ENCODE measurements at places on chromosomes 6 and 20.

DNA sequence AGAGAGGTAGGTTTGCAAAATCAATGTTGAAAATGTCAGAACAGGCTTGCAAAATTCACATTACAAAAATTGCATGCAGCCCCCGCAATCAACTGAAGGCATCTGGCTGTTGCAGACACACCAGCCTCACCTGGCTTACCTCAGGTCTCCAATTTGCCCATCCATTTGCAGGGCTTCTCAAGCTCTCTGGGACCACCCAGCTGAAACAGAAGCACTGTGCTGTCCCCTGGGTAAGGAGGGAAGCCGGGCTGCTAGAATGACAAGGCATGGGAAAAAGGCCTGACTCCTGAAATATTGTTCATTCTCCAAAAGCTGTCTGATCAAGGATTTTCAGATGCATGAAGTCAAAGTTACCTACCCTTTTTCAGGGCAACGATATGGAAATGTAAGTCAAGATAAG lies 52.6 kb upstream of the CD93 start:
- no peak for DNase-seq

GRCh38 chr6:38212579-38212978 lies 393.1 kb downstream of the ZFAND3 start:
- no peak for DNase-seq

DNA sequence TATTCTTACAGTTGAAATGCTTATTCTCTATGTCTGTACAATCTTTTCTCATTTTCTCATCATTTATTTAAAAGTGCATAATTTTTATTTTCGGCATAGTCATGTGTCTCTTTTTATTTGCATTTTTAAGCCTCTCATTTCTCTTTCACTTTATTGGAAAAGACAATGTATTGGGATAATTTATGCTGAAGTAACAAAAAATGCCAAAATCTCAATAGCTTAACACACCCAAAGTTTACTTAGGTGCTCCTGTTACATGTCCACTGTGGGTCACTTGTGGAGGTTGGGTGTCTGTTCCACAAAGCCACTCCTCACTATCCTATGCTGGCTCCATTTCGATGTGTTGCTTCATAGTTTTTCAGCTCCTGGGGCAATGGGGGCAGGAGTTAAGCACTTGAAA lies 638.7 kb downstream of the CD109 start:
- no peak for DNase-seq

DNA sequence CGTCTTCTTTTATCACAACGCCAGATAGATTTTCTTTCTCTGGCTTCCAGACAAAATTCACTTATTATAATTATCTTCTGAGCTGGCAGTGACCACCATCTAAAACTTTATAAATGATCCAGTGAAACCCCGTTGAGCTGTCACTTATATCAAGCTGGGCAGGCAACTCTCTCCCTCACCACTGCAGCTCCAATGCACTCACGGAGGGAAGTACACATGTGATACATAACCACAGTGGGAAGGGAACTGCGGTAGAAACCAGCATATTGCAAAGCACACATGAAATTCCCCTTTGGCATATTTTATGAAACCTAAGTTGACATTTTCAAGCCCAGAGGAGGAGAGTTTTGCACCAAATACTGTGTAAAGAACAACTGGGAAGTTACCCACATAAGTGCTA lies 536.9 kb downstream of the HACE1 start:
- DNase-seq, result no peak

DNA sequence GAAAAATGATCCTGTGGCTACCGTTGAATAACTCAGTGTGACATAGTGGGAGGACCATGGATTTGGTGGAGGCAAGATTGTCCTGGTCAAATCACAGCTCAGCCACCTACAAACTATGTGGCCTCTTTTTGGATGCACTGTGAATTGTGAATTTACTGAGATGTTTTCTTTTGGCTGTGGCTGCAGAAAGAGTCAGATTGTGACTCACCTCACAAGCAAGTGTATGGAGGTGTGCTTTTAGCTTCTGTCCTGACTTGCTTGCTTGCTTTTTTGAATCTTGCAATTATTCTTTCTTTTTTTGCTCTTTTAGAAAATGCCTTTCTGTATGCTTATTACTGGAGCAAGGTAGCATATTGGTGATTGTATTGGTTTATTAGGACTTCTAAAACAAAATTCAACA lies 122.9 kb upstream of the FOXO3 start:
- no peak for DNase-seq

DNA sequence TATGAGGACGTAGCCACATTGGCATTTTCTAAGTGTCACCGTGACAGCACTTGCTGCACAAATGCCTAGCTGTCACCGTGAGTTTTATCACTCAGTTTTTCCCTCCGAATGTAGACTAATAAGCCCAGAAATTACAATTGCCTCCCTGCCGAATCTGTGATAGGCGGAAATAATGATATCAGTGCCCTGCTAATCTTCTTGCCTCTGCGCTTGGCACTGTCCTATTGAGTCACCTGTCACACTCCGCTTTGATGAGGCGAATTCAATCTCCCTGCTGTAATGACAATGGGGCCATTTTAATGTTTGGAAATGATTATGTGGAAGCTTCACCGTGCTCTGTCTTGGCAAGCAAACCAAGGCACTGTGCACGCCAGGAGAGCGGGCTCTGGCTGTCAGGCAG lies 112.8 kb downstream of the LINC00237 start:
- no peak for DNase-seq

DNA sequence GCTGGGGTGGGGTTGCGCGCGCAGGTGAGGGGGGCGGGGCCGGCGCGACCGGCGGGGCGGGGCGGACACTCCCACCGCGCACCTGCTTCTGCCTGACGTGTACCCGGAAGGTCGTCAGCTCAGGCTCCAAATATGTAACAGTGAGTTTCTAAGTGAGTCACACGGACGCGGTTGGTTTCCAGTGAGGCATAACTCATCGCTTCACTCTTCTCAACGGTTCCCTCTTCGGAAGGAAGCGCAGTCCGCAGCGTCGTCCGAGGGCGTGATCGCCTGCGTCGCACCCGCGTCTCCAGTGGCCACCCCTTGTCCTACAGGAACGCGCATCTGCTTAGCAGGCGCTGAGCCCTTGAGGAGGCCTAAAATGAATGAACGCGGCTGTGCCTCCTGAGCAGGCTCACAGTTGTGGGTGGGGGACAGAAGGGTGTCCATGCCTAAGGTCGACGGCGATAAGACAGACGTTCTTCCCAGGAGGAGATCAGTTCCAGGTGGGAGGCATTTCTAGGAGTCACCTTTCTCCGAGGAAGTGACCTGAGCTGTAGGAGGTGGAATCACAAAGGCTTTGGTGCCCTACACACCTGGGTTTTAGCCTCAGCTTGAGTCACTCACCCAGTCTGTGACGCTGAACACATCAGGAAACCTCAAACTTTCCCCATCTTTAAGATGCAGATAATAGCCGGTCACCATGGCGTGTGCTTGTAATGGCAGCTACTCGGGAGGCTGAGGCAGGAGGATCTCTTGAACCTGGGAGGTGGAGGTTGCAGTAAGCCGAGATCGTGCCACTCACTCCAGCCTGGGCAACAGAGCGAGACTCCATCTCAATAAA lies 50.9 kb upstream of the EZR start:
- peak; percentile 99 for DNase-seq

GRCh38 chr6:17367868-17368267 lies 25.5 kb upstream of the CAP2 start:
- DNase-seq, result no peak

- DNase-seq, result no peak
Measured at GRCh38 chr6:37172912-37173492, 3.0 kb downstream of the PIM1 start.

GRCh38 chr6:29757701-29758293 lies 34.6 kb downstream of the HLA-F start:
- DNase-seq, result no peak

DNA sequence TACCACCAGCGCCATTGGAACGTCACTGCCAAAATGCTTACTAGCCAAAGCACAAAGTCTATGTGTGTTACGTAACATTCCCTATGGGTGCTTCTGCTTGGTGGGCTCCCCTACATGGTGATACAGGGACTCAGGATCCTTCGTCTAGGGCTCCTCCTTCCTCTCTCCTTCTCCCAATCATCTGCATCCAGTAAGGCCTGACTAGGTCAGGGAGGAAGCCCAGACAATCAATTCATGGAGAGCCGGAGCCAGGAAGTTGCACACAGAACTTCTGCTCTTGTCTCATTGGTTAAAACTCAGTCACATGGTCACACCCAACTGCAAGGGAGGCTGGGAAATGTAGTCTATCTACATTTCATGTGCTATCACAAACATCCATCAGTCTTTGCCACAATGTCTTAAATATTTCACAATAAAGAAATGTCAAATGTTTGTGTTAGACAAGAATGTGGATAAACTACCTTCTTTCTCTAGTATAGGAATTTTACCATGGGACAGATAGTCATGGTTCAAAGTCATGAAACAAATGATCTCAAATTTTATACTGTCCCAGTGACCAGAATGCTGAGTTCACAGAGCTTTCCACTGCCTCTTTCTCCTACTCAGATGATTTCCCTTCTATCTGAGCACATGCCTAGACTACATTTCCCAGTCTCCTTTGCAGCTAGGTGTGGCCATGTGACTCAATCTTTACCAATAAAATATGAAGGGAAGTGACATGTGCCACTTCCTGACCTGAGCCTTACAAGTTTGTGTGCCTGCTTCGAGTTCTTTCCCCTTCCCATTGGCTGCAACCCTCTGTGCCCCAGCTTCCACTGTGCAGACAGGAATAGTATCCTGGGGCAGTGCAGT lies 9.3 kb upstream of the KCNK15 start:
- DNase-seq, result peak; percentile 90

DNA sequence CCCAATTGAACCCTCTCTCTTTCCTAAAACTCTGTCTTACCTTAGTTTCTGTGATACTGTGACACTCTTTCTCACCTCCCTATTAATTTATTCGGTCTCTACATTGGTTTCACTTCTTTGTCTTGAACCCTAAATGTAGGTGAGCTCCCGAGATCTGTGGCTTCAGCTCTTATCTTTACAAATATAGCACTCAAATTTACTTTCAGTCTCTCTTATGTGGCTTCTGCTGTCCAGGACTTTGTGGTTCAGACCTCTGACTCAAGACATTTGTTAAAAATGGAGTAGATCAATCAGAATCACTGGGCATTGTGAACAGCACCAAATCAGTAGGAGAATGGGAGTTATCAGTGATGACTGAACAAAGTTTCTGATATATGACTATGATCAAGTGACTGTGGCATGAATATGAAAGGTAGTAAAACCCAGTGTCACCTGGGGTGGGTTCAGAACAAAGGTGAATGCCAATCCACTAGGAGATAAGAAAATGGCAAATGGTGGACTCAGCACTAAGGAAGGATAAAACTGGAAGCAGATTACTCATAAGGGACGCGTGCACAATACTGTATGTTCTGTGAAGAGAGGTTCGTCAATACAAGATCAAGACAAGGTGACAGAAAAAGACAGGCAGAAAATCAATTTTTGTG lies 27.2 kb downstream of the IL17F start:
- peak; percentile 54 for DNase-seq

GRCh38 chr6:1574890-1575209 lies 34.9 kb upstream of the FOXC1 start:
- no peak for DNase-seq

GRCh38 chr6:80769106-80769505 lies 662.6 kb downstream of the BCKDHB start:
- no peak for DNase-seq

GRCh38 chr6:91613481-91613880 lies 1026.6 kb upstream of the MAP3K7 start:
- DNase-seq, result no peak

GRCh38 chr20:32570401-32571190 lies 14.5 kb downstream of the NOL4L start:
- no peak for DNase-seq

DNA sequence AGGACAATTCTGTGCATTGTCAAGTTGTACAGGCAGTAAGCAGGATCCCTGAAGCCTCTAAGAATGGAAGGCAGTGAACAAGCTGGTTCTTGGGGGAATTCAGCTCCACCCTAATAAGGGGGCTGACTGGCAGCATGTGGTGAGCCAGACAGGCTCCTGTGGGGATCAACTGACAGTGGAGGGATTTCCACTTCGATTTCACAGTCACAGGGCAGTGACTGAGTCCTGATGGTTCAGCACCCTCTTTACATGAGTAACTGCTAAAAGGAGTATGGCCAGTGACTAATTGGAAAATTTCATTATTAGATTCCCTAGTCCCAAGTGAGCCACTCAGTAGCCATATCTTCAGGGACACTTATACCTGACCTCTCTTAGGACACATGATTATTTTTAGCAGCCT lies 78.4 kb downstream of the NDUFAF5 start:
- DNase-seq, result no peak

- no peak for DNase-seq
Measured at GRCh38 chr20:61414455-61414991, 162.5 kb downstream of the CDH4 start.

Data from small intestine (tissue), 16 donors.